ENCODE measurements at places on chromosomes 2 and 18.

GRCh38 chr18:51751901-51752300 is 554.4 kb upstream of the MEX3C start:
- no peak for DNase-seq

GRCh38 chr2:147463881-147464520 is 380.8 kb upstream of the ACVR2A start:
- no peak for DNase-seq

GRCh38 chr2:240233885-240234502 is 93.5 kb upstream of the OTOS start:
- no peak for DNase-seq

GRCh38 chr2:236968880-236969534 is 116.7 kb upstream of the COPS8 start:
- no peak for DNase-seq

DNA sequence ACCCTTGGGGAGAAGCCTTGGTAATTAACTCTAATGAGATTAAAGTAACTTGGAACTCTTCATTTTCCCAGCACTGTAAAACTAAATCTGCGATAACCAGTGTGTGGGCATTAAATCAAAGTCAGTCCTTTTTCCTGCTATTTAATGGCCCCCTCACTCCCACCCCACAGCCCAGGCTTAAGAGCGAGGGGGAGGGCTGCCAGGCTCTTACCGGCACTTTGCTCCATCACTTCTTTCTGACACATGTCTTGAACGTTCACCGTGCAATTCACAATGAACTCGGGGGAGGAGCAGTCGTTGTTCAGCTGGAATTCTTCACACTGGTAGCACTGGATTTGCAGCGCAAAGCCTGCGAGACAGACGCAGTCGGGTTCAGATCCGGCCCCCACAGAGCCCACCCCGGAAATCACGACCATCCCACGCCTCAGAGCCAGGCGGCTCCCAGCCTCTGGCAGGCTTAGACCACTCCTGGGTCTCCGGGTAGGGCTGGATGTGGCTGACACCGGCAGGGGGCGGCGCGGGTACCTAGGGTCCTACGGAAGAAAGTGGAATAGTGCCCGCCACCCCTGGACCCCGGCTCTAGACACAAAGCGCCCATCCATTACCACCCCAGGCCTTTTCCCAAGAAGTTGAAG is 1.7 kb downstream of the LYPD1 start:
- DNase-seq = no peak

GRCh38 chr2:197805715-197806633 is 1.6 kb downstream of the PLCL1 start:
- DNase-seq = no peak

Data from GM12891 (cell line).